Dermis microvascular lymphatic vessel endothelial cell (primary cell): ENCODE measurements at places on chromosomes 11 and 22.

- no peak for DNase-seq
Observed at GRCh38 chr11:123454796-123455195, 24.7 kb downstream of the GRAMD1B start.

- no peak for DNase-seq
Observed at GRCh38 chr11:35419184-35419829, at the start of gene SLC1A2. Gene SLC1A2, minus strand, starts transcription at chr11:35419558. Its CDS starts 592 bp downstream, at chr11:35418966.

DNA sequence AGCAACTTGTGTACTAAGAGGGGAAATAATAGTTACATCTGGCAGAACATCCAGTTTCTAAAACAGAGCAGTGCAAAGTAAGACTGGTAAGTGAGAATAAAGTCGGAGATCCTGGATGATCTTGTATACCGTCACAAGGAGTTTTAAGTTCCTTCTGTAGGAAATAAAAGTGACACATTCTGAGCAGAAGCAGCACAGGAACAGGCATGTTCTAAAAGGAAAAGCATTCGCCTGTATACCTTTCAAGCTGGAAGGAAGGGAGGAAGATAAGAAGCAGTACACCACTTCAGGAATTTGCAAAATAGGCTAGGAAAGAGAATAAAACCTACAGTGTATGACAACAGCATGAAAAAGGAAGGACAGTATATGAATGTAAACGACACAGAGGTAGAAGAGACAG lies 106.2 kb upstream of the TP53AIP1 start:
- DNase-seq: no peak

DNA sequence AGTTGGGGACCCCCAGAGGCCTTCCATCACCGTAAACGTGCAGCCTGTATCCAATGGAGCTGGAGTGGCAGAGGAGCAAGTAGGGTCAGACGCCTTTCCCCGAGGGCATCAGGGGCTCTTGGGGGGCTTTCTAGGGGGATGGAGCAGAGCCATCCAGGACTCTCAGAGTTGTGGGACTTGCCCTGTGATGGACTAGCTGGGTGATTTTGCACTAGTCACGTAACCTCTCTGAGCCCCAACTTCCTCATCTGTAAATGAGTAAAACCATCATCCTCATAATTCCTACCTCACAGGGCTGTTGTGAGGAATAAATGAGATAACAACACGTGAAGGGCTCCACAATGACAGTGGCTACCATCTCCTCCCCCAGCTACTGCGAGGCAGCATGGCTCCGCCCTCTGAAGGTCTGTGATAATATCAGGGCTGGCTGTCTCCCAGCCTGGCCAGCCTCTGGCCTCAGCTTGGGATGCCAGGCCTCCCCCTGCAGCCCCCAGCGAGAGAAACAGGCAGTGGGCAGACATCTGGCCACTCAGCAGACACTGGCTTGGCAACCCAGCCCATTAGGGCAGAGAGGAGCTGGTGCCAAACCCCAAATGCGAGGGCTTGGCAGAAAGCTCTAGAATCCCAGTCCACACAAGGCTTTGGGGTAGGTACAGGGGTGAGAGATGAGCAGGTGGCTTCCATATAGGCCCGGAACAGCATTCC lies 6.7 kb downstream of the USP2 start:
- no peak for DNase-seq

DNA sequence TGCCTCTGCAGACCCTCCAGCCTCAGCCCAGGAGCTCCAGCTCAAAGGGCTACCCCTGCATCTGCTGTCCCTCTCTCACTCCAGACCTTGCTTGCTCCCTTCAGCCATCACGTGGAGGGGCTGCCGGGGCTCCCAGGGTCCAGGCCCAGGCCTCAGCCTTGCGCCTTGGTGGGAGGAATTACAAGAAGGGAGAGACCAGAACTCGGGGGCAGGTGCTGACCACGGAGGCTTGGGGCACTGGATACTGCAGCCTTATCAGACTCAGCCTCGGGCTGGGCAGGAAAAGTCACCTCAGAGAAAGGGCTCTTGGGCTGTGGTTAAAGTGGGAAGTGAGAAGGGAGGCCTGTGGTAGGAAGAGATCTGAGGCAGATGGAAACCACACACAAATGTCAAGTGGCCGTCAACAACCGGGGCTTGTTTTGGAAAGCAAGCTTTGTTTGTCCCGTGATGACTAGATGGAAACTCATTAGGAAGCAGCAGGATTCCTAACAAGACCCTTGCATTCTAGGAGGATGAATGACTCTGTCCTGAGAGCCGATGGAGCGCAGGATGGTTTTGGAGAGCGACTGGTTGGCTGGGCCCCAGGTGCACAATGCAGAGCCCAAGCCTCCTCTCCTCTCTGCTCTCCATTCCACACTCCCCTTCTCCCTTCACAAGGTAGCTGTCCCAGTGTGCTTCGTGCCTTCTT lies 1321.7 kb downstream of the TBC1D22A start:
- DNase-seq: no peak

GRCh38 chr11:71385091-71385490 lies 63.1 kb downstream of the DHCR7 start:
- DNase-seq: no peak

DNA sequence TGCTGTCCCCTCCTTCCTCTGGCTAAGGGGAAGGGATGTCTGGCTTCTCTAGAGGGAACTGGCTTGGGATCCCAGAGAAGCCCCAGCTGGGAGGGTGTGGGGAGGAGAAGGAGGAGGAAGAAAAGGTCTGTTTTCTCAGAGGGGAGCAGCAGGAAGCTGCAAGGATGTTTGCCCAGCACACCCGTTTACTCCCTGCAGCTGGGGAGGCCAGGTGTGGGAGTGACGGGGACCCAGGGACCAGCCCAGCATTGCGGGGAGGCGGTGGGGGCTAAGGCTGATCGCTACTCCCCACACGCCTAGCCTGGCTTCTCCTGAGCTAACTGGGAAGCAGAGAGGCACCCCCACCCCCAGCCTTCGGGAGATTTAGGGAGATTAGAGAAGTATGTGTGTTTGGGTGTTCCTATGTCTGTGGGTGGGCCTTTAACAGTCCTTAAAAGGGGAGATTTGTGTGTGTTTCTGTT lies 3.9 kb downstream of the CREB3L1 start:
- no peak for DNase-seq

GRCh38 chr22:37643225-37643847 lies 3.9 kb downstream of the SH3BP1 start:
- no peak for DNase-seq

- peak; percentile 39 for DNase-seq
Observed at GRCh38 chr11:73242251-73243092, 24.4 kb downstream of the P2RY2 start.

- no peak for DNase-seq
Observed at GRCh38 chr22:41260871-41261270, 20.1 kb upstream of the CHADL start.

- no peak for DNase-seq
Observed at GRCh38 chr11:73189723-73190556, 28.1 kb upstream of the P2RY2 start.

DNA sequence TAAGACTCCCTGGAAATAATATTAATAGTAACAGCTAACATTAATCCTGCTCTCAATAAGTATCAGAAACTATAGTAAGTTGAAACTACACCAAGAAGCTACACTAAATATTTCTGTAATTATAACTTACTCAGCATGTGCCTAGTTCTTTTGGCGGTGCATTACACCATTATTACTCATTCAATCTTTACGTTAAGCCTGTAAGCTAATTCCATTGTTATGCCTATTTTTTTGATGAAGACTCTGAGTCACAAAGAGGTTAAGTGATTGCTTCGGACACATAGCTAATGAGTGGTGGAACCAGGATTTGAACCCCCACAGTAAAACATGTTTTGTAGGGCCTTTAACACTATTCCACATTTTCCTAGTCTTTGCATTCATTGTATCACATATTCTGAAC lies 111.6 kb downstream of the RASSF10 start:
- DNase-seq: peak; percentile 44

DNA sequence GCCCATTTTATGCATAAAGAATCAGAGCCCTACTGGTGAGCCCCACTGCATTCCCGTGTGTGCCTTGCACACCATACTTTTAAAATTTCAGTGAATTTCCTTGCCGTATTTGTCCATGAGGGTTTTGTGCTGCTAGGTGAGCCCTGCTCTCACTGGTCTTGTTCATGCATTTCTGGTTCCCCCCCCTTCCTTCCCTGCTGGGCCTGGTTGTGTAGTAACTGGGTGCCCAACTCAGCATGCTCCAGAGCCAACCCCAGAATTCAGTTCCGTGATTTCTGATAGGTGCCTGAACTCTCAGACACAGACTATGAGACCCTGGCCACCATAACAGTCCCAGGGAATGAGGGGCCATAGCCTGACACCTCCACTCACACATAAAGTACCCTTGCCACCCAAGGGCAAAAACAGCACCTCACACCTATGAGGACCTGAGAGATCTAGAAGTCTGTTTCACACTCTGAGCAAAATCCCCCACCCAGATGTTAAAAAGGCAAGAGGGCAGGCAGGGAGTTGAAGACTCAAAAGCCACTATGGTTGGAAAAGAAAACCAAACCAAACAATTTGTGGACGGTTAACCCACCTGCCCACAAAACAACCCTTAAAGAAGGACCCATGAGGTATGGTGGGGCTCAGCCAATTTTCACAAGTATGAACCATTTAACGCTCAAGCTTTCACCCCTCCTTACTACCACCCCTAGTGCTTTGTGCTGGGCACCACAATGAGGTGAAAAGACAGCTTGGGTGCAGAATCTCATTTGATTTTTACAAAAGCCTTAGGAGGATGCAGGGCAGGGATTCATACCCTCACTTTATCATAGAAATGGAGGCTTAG lies 16.8 kb upstream of the IL10RA start:
- DNase-seq: no peak

DNA sequence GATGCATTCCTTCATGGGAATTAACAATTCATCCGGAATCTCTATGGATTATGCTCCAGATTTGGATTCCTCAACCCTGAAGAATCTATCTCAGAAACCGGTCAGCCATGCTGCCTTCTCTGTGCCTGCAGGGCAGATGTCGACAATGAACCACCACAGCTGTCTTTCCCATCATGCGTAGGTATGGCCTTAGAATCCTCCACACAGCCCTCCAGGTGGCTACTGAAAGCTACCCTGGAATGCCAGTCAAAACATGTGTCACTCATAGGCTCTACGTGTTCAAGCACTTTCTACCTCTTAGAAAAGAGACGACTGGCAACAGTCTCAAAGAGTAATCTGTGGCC lies 19.4 kb downstream of the MAML2 start:
- DNase-seq: no peak

GRCh38 chr11:134398644-134399292 lies 13.3 kb downstream of the B3GAT1 start:
- no peak for DNase-seq

- peak; percentile 70 for DNase-seq
Observed at GRCh38 chr22:23862103-23862502, 4.4 kb downstream of the SLC2A11 start.

GRCh38 chr11:1100417-1101245 lies 26.0 kb downstream of the MUC2 start:
- DNase-seq: no peak

GRCh38 chr22:24819911-24820461 lies 14.0 kb downstream of the SGSM1 start:
- DNase-seq: no peak

DNA sequence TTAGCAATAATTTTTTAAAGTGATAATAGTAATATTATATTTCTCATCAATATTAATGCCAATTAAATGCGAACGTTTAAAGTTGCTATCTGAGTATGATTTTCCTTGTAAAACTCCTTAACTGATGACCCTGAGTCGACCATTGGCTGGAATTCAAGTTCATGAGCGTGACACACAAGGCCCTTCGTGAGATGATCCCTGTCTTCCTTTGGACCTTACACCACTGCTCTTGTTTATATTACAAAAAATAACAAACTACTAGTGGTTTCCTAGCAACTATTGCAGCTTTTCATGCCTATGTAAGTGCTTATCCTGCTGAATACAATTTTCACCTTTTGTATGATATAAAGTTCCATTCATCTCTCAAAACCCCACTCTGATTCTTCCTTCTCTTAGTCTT lies 752.9 kb downstream of the CNTN5 start:
- no peak for DNase-seq

DNA sequence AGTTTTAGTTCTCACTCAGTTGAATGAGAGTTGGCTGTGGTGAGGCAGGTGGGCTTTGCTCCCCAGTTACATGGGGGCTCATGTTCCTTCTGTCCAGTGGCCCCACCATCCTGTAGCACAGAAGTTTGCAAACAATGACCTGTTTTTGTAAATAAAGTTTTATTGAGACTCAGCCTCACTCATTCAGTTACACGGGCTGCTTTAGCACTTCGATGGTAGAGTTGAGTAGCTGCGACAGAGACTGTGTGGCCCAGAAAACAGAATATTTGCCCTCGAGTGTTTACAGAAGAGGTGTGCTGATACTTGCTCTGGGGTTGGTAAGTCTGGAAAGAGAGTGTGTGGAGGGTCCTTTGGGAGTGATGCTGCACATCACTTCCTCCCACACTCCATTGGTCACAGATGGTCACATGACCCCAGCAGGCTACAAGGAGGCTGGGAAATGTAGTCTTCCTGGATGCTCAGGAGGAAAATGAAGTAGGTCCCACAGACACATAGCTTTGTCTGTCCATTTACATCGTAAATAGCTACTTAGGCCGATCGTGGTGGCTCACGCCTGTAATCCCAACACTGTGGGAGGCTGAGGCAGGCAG lies 34.6 kb downstream of the IFT27 start:
- DNase-seq: no peak

- no peak for DNase-seq
Observed at GRCh38 chr22:48936391-48936790, 891.3 kb downstream of the BRD1 start.

DNA sequence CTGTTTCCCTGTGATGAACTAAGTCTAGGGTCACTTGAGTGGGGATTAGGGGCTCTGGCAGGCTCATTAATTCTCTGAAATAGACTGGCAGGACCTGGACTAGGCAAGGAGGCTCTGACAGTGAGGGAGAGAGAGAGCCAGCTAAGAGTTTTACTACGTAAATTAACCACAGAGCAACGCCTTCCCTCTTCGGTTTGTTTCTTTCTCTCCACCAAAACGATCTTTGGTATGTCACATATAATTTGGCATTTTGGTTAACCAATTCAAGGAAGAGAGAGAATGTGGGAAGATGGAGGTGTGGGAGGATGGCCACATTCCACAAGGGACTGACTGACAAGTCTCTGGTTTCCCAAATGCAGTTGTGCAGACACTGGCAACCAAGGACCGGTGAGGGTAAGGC lies 27.9 kb downstream of the ATG16L2 start:
- no peak for DNase-seq

DNA sequence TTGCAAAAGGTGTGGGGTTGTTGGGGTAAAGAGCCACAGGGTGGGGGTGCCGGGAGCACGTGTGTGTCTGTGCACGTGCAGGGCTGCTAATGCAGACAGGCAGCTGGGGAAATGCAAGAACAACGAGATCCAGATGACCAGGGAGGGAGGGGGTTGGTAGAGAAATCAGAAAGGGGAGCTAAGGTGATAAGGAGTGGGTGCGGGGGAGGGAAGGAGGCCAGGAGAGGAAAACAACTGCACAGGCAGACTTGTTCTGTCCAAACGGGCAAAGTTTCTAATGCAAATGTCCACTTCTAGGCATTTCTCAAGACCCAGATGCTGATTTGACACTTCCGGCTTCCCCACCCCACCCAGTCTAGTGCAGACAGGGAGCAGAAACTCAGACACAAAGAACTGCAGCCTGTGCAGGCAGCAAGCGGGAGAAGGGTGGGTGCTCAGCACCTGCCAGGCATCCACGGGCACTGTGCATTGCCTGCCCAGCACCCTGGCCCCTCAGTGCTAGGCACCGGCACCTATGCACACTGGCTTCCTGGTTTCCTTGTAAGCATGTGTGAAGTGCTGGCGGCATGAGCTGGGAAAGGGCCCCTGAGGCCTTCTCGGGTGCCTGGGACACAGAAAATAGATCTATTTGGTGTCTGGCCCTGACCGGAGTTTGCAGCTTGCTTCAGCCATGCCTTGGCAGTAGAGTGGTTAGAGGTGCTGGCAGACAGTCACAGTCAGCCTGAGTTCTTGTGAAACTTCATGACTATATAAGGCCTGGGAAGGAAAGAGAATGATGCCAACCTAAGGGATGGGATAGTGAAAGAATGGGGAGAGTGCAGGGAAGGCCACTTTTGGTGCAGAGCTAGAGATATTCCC lies 220.1 kb upstream of the SORL1-AS1 start:
- no peak for DNase-seq
